ENCODE measurements at places on chromosomes 6 and 20.

DNA sequence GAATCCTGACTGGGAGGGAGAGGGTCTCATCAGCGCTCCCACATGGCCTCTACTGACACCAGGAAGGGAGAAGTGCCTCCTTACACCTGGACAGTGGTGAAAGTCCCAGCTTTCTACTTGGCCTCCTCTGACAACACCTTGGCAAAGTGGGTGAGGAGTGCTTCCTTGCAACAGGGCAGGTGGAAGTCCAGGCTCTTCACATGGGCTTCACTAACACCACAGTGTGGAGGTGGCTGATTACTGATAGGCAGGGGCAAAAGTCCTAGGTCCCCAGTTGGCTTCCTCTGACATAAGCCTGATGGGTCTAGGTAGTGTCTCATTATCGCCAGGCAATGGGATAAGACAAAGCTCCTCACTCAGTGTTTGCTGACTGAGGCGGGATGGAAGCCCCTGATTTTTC, 9.5 kb upstream of the HLA-DRA start:
- no peak for DNase-seq

GRCh38 chr6:73985891-73986290, 289.9 kb downstream of the CD109 start:
- no peak for DNase-seq

DNA sequence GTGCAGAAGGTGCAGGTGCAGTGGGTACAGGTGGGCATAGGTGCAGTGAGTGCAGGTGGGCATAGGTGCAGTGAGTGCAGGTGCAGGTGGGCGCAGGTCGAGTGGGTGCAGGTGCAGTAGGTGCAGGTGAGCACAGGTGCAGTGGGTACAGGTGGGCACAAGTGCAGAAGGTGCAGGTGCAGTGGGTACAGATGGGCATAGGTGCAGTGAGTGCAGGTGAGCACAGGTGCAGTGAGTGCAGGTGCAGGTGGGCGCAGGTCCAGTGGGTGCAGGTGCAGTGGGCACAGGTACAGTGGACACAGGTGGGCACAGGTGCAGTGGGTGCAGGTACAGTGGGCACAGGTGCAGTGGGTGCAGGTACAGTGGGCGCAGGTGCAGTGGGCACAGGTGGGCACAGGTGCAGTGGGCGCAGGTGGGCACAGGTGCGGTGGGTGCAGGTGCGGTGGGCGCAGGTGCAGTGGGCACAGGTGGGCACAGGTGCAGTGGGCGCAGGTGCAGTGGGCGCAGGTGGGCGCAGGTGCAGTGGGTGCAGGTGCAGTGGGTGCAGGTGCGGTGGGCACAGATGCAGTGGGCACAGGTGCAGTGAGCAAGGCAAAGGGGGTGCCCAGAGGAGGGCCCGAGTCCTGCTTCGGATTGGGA, 15.3 kb downstream of the ZBTB46 start:
- DNase-seq = no peak

- DNase-seq = no peak
These were observed 114.5 kb downstream of the SLC16A10 start for GRCh38 chr6:111201764-111202163.

DNA sequence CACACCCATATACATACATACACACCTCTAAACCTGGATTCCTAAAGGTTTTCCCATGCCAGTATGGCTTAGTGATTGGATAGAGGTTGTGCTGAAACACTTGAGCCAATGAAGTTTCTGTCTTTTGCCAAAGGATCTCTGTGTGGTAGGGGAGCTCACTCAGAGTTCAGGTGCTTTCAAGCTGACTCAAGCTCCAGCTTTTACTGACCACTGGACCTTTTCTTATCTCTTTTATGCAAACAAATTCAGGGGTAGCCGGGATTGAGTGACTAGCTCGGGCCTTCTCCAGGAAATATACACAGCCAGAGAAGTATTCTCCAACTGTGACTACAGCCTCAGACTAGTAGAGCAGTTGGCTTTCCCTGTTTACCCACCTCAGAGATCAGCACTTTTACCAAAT, 21.5 kb upstream of the DSE start:
- DNase-seq = no peak
